Nucleus accumbens (tissue), 56 donors: ENCODE measurements at places on chromosomes 11 and 22.

- DNase-seq, result no peak
Observed at GRCh38 chr11:37352485-37352884, 754.4 kb upstream of the RAG2 start.

- DNase-seq, result no peak
Observed at GRCh38 chr11:85769771-85770170, 41.2 kb downstream of the SYTL2 start.

DNA sequence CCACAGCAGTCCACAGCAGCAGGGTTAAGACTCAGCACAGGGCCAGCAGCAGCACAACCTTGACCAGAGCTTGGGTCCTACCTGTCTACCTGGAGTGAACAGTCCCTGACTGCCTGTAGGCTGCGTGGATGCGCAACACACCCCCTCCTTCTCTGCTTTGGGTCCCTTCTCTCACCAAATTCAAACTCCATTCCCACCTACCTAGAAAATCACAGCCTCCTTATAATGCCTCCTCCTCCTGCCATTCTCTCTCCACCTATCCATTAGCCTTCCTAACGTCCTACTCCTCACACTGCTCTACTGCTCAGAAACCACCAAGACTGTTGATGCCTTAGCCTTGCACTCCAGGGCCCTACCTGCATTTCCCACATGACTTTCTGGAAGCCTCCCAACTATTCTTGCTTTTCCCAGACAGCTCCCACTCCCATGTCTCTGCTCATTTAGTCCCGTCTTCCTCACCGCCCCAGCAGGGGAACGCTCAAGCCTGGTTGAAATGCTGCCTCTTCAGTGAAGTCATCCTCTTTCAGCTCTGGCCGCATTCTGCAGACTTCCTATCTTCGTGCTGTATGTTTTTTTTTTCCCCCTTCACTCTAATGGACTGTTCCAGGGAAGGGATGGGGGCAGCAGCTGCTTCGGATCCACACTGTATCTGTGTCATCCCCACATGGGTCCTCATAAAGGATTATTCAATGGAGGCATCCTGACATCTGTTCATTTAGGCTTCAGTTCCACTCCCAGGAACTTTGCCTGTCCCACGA lies 3.3 kb downstream of the IL18BP start:
- DNase-seq, result no peak

DNA sequence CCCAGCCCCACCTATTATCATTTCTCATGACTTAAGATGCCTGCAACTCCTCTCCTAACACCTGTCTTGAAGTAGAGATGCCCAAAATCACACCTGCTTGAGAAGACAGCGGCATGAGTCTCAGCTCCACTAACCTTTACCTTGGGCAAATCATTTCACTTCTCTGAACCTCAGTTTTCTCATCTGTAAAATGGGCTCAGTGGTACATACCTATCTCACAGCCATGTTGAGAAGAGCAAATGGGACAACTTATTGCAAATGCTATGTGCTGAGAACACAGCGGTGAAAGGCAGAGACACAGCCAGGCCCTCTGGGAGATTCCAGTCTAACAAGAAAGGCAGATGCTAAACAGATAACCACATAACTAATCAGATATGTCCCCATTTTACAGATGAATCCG lies 7.8 kb downstream of the TST start:
- no peak for DNase-seq

DNA sequence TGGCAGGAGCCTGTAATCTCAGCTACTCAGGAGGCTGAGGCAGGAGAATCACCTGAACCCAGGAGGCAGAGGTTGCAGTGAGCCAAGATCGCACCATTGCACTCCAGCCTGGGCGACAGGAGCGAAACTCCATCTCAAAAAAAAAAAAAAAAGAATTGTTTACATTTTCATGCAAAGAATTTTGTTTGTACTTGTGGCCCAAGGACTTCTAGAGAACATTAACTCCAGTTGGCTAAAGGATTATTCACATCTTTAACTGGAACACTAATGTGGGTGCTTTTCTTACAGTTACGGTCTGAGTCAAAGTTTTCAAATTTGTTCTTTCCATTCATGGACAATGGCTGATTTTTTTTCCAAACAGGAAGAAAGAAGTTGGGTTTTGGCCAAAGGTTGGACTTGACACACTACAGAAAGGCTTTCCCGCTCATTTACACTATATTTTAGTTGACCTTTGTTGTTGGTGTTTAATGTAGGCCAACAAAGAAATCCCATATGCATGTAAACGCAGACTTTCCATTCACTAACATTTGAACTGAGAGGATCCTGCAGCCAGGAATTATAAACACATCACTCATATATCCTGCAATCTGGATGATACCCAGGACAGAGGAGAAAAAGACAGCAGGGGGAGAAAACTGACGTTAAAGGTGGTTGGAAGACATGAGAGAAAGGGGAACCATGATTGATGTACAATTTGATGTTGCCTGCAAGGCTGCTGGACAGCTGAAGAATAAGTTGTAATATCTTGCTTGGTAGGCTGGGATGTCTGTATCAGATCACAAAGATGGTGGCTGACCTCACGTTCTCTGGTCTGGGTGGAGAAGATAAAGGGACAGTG lies 13.1 kb downstream of the POU2AF1 start:
- no peak for DNase-seq

DNA sequence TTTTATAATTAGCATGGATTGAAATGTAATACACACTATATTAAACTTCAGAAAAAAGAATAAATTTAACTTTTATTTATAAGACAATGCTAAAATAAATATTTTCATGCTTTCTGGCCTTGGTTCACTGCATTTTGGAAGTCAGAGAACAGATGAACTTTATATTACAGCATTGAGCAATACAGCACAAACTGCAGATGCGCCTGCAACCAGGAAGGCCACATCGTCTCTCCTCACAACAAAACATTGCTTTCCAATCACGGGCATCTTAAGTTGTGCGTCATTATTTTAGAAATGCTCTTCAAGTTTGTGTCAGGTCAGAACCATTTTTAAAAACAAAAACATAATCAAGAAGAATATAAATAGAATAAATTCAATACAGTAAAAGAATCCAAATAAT lies 89.3 kb upstream of the CEP126 start:
- DNase-seq, result no peak

GRCh38 chr11:67256477-67257135 lies 9.7 kb upstream of the GRK2 start:
- no peak for DNase-seq

- no peak for DNase-seq
Observed at GRCh38 chr22:40413873-40414272, 43.5 kb downstream of the SGSM3 start.

GRCh38 chr11:75090671-75091177 lies 6.0 kb downstream of the OR2AT4 start:
- DNase-seq, result no peak

DNA sequence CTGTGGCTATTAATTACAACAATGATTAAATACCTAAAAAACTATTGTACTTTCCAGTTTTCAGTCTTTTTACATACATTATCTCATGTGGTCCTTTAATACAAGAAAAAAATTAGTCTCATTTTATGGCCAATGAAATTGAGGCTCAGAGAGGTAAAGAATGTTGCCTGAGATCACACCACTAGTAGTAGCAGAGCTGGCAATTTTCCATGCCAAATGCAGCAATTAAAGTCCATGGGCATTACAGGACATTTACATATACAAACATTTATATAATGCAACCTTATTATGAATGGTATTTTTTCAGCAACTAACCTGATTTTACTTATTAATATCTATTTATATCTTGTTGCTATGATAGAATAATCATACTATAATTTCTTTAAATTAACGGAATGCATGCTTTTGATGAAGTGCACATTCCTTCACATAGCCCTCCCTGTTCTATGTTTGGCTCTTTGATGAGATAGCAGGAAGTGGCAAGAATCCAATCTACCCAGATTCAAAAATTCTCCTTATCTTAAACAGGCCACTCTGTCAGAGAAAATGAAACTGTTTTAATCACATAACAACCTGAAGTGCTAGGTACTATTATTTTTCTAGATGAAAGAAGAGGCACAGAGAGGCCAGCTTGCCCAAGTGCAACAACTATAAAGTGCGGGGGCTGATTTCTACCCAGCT lies 120.9 kb upstream of the LDLRAD3 start:
- no peak for DNase-seq

GRCh38 chr11:3163241-3163981 lies 1.7 kb downstream of the OSBPL5 start:
- DNase-seq, result no peak

GRCh38 chr11:82559609-82560008 lies 174.1 kb downstream of the FAM181B start:
- no peak for DNase-seq

- peak; percentile 47 for DNase-seq
Observed at GRCh38 chr11:118609380-118610224, 2.2 kb downstream of the PHLDB1 start.

- no peak for DNase-seq
Observed at GRCh38 chr11:20990447-20990846, 321.1 kb downstream of the NELL1 start.

GRCh38 chr11:65382033-65382803 lies at the start of gene SLC25A45:
Gene SLC25A45 (minus strand): TSS chr11:65382646. CDS start chr11:65381951, 695 bp downstream.
- peak; percentile 93 for DNase-seq

DNA sequence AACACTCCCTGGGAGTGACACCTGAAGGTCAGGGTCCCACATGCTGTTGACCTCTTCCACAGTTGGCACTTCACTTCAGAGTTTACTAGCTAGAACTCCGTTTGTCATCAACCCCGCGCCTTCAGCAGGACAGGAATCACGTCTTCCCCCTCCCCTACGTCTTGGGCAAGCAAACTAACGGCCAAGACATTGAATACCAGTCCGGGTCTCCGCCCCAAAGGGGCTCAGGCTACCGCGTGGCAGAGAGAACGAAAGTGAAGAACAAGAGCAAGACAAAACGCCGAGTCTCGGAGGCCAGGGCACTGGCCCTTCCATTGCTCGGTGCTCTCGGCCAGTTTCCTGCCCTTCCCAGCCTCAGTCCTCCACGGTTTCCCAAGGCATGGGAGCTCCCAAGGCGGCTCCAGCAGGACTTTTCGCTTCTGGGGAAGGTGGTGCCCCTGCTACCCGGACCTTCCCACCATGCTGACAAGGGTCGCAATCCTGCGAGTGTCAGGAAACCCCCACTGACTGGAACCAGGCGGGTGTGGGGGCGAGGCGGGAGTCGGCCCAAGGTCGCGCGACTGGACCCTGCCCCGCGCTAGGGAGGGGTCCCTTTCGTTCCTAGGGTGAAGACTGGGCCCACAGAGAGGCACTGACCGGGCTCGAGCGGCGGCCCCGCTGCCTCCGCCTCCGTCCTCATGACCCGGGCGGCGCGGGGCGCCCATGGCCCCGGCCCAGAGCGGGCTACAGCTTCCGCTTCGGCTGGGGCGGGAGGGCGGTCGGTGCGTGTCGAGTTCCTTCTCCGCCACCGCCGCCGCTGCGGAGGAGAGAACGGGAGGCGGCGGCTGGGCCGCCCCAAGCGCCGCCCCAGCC lies at the start of gene GUCD1:
Gene GUCD1, minus strand, starts transcription at position 826 of the 852 bp plus-strand sequence. Its CDS starts 147 bp downstream, at position 679.
- DNase-seq, result no peak

- DNase-seq, result peak; percentile 22
Observed at GRCh38 chr11:110376711-110377324, 52.9 kb upstream of the FDX1 start.

DNA sequence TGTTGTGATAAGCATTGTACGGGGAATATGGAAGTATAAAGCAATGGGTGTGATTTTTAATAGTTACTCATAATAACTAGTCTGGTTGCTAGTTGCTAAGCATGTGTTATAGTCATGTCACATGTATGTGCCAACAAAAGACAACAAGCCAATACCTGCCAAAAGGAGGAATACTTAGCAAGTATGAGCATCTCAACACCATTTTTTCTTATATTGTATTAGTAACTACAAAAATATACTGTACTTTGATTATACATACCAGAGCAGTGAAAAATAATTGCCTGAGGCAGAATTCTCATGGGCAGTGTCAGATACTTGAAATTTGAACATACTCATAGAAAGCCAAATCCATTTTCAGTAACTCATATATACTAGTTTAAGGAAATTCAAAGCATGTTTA lies 62.4 kb upstream of the ALKBH3 start:
- no peak for DNase-seq

DNA sequence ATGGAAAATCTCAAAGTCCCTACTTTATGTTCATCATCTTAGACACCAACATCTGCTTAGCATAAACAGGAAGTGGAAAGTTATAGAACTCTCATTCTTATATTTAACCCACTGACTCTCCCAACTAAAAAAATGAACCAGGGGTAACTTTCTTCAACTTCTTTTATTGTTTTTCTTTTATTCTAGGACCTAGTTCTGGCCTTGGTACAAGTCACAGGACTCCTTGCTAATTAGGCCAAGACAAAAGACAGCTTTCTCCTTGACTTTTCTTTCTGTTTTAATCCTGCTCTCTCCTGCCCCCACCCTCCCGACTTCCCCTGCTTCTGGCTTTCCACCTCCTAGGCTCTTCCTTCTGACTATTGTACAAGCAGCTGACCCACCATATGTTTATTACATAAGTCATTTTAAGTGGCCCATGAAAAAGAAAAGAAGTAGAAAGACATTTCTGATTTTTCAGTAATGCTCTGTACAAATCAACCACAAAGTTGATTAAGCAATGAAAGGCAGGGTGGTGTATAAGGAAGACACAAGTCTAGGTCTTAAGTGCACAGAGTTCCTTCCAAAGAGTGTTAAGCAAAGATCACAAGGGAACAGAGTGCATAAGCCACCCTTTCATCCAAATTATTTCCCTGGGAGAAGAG lies 18.3 kb downstream of the JAML start:
- no peak for DNase-seq

DNA sequence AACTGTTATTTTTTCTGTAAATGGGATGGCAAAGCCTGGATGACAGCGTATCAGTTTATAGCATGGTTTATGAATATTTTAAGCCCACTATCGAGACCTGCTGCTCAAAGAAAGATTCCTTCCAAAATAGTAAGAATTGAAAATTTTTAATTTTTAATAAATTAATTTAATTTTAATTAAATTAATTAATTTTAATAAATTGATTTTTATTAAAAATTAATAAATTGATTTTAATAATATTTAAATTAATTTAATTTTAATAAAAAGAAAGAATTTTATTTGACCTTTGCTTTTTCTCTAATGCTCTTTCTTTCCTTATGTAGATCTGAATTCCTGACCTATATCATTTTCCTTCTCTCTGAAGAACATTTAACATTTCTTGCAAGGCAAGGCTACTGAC lies 62.9 kb downstream of the EXT2 start:
- DNase-seq, result no peak

DNA sequence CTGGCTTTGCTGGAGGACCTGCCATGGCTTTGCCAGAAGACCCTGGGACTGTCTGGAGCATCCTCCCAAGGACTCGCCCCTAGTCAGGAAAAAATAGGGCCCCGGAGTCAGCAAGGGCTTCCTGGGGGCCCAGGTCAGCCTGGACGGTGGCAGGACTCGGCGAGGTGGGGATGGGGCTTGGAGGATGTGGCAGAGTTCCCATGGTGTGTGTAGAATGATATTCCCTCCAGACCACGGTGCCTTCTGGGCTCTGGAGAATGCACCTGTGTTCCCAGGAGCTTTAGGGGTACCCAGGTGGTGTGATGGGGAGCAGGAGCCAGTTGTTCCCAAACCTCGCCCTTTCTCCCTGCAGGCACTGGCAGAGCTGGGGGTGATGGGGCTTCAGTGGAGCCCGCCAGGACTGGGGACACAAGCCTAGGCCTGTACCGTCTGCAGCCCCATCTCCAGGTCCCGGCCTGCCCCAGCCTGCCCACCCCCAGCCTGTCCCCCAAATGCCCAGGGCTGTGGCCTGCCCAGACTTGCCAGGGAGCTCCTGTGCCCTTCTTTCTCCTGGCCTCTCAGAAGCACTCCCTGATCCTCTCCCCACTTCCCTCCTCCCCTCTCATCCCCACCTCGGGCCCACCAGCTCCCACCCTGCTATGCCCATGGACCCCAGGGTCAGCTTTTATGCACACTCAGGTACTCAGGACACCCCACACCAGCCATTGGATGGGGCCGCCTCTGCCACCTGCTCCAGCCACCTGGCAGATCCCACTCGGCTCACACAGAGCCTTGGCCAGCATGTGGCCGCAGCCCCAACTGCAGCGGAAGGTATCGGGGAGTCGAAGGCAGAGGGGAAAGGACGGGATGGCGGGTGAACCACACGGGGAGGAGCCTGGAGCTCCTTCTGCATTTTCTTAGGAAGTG lies 82.1 kb downstream of the CDKN1C start:
- no peak for DNase-seq
